ENCODE measurements at places on chromosomes 4 and X. TPM values are rescaled to one million over a fixed set of nuclear protein-coding genes. Genes with fewer than 3 reads are reported as not detected.
A peak's percentile ranks its signal among the peaks of the same experiment; 100 is the strongest.

DNA sequence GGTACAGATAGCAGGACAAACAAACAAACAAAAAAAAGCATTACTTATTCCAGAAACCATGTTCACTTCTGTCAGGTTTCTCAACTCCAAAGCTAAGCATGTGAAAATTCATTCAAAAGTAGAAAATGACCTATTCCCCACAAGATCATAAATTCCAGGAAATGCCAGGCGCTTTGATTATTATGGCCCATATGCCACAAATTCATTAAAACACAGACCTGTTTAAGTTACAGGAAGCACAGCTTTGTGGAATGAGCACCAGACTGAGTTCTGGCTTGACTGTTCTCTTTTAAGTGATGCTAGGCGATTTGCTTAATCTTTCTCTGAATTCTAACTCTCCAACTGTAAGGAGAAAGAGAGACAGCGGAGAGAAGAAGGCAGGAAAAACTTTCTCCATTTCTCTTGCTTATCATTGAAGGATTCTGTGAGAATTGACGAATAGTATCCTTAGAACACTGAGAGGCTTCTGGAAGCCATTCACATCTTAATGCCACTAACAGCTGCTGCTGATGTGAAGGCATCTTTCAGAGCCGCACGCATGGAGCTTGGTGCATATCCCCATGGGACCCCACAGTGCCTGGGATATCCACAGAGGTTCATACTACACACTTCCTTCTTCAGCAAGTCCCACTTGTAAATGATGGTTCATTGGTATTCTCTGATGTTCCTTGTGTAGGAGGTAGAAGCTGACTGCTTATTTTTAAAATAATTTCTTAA lies 138.0 kb downstream of the ZNF674 start:
- H3K27ac ChIP-seq, result no peak overlapping the region
- no peak for DNase-seq
- no peak overlapping the region for H3K4me3 ChIP-seq
- H3K27me3 ChIP-seq, result no peaks in the 10 kb centered on the region

DNA sequence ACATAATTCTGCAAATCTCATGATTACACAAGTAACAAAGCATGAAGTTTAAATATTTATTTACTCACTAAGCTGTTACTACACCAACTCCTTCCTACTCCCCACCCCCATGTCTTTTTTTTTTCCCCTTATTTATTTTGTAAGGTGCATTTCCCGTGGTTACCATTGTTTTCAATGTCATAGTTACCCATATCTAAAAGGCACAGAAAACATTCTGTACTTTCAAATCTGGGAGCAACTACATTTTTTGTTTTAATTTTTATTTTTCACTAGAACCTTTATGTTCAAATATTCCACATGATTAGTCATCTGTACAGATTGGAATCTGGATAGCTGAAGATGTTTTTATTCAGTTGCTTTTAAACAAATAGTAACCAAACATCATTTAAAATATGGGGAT lies 62.8 kb downstream of the PPP3CA start:
- no peak overlapping the region for H3K27ac ChIP-seq
- H3K4me3 ChIP-seq, result no peak overlapping the region
- H3K36me3 ChIP-seq, result no peaks in the 10 kb centered on the region
- peaks cover 71% of the 10 kb centered on the region for H3K4me1 ChIP-seq

DNA sequence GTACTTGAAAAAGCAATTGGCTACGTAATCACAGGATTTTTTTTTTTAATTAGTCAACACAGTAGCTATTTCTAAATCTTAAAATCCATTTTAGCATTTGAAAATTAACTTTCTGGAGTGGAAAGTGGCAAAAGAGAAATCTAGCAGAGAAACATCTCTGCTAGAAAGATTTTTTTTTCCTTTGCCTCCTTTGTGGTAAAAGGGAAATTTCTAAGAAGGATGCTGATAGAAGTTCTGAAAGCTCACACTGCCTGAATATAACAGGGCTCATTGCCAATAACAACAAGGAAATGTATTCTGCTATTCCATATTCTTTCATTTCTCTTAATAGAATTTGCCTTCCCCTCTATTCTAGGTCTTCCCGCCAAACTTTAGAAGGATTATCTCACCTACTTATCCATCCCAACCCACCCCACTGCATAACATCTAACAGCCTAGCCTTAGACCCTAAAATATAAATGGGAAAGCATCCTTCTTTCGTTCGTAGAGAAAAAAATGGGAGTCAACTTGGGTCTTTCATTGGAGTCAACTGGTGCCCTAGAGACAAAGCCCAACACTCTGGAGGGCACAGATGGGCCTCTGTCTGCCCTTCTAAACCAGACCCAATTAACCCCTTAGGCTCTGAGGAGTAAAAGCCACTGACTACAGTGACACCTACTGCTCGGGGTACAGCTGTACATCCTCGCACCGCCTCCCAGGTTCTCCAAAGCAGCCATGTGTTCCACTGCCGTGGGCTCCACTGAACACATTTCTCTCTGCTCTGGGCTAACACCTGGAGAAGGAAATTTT lies 103.9 kb downstream of the MAML3 start:
- no peaks in the 10 kb centered on the region for H3K27me3 ChIP-seq
- no peak overlapping the region for H3K27ac ChIP-seq

GRCh38 chr4:102817613-102818268 lies 9.6 kb downstream of the UBE2D3 start:
- DNase-seq, result no peak
- no peaks in the 10 kb centered on the region for H3K36me3 ChIP-seq
- peaks cover 100% of the 10 kb centered on the region for H3K4me1 ChIP-seq
- peak overlapping the region; percentile 75 for H3K27ac ChIP-seq
- H3K4me3 ChIP-seq, result no peak overlapping the region
- no peaks in the 10 kb centered on the region for H3K27me3 ChIP-seq

Gene NCAPG
- 0.17 TPM for total RNA-seq

DNA sequence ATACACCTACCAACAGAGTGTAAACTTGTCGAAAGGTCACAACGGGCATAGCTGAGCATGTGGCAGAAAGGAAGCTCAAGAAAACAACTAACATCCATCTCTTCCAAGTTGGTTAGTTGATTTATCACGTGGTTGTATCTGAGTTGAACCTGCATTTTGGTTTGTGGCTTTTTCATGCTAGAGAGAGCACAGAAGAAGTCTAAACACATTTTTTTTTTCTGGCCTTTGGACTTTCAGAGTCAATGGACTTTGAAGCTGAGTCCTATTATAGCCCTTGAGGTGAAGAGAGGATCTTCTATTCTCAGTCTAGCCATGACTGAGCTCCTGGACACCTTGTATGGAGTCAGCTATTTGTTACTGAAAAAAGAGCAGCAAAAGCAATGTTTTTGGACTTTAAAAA lies 150.6 kb upstream of the TRPC5 start:
- H3K36me3 ChIP-seq, result no peaks in the 10 kb centered on the region
- H3K4me3 ChIP-seq, result no peak overlapping the region
- no peak overlapping the region for H3K27ac ChIP-seq
- no peak for DNase-seq

DNA sequence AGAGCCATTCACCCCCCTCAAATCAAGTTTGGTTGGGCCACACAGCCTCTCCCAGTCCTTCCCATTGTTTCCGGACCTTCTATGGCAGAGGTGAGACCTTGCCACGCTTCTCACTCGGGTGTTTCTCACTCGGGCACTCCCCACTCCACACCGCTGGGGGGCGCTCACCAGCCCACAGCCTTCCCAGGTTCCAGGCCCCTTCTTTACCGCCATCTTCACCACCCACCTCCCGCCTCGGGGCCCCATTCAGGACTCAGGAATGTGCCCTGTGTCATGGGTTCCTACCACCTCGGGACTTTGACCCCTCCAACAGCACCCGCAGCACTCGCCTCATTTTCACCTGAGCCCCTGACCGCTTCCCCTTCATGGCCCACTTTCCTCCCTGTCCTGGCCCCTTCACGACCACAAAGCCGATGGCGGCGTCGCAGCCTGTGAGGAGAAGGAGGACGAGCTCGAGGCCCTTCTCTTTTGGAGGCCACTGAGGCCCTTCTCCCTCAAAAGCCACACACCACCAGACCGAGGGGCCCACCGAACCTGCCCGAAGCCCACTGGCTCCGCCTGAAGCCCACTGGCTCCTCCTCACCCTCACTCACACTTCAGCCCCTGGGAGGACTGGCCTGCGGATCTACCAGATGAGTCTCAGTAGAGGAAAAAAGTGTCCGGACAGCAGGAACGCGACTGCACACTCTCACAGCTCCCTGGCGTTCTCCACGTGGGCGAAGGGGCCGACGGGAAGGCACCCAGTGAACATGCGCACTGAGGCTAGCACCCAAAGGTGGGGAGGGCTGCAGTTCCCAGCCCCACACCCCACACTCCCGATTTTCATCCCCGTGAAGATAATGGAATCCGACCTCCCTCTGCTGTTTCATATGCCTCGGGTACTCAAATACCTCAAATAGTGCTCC lies at the start of gene PAGE1:
Gene PAGE1, minus strand, starts transcription at position 709 of the 905 bp plus-strand sequence. CDS start 1,214 bp downstream, outside the sequence.
- H3K27ac ChIP-seq, result no peak within 1 kb of the TSS
- no peaks in the 10 kb centered on the region for H3K4me1 ChIP-seq
- DNase-seq, result no peak
- no peaks in the 10 kb centered on the region for H3K36me3 ChIP-seq
- H3K27me3 ChIP-seq, result peaks cover 11% of the 10 kb centered on the region
- H3K4me3 ChIP-seq, result no peak within 1 kb of the TSS

- H3K27me3 ChIP-seq, result no peaks in the 10 kb centered on the region
- H3K4me1 ChIP-seq, result no peaks in the 10 kb centered on the region
- no peak for DNase-seq
- H3K36me3 ChIP-seq, result no peaks in the 10 kb centered on the region
Observed at GRCh38 chrX:135737366-135738071, 24.1 kb downstream of the CT45A1 start.

Gene MUC7
- total RNA-seq, result not detected

DNA sequence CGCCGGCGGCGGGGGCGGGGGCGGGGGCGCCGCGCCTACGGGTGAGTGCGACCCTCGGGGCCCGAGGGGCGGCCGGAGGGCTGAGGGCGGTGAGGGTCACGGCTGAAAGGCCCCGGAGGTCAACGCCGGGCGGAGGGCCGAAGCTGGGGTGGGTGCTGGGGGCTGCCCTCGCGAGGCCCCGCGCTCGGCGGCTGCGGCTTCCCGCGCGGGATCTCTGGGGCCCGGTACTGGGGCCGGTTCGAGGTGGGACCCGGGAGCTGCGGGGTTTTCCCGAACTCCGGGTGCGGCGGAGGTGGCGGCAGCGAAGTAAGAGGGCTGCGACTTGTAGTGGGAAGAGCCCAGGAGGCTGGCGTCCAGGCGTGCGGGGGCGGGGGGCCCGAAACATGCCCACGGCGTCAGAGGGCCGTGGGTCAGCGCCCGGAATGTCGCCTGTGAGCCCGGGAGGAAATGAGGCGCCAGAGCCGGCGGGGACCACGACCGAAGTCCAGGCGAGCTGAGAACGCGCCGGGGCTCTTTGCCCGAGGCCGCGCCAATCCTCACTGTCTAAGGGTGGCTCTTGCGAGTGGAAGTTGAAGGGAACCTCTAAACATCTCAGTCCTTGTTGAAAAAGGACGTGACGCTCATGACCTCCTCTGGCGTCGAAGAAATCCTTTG lies 407 bp downstream of the IL13RA1 start:
- no peaks in the 10 kb centered on the region for H3K27me3 ChIP-seq
- peak; percentile 61 for DNase-seq
- H3K4me3 ChIP-seq, result peak overlapping the region; percentile 24
- H3K36me3 ChIP-seq, result no peaks in the 10 kb centered on the region
- H3K27ac ChIP-seq, result peak overlapping the region; percentile 93
- H3K4me1 ChIP-seq, result no peaks in the 10 kb centered on the region

Gene FAM47A
- total RNA-seq, result not detected

DNA sequence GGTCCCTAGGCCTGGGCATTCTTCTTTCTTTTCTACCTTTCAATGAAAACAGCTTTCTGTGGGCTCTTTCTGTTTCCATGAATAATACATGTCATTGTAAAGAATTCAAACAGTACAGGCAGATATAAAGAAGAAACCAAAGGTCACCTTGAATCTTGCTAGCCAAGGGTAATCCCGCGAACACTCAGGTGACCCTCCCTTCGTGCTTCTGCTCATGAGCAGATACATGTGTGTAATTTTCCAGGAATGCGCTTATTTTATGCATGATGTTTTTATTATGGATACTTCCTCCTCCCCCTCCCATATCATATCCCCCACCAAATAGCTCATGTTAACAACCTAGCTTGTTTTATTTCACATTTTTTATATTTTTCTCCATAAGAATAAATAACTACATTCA lies 9.6 kb upstream of the JAKMIP1 start:
- no peaks in the 10 kb centered on the region for H3K27me3 ChIP-seq
- no peak for DNase-seq
- H3K36me3 ChIP-seq, result no peaks in the 10 kb centered on the region
- H3K27ac ChIP-seq, result no peak overlapping the region

Gene CLDN22
- not detected for total RNA-seq

DNA sequence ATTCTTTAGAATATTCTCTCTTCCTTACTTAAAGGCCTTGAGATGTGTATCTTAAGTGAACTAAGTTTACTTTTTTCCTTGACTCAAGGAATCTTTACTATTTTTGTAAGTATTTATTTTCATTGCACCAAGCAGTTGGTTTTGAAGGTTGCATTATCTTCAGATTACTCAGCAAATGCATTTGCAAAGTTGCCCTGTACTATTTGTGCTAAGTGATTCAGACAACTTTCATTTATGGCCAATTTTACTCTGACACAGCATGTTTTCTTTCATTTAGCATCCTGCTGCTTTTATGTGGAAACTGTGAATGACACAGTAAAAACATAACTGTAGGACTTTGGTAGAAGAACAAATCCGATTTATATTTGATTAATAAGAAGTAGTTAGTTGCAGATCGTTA lies 191.0 kb downstream of the CCSER1 start:
- no peaks in the 10 kb centered on the region for H3K4me1 ChIP-seq
- H3K27me3 ChIP-seq, result no peaks in the 10 kb centered on the region
- no peaks in the 10 kb centered on the region for H3K36me3 ChIP-seq
- no peak overlapping the region for H3K4me3 ChIP-seq
- DNase-seq, result no peak
- peak overlapping the region; percentile 61 for H3K27ac ChIP-seq

Data from adrenal gland (tissue), 19 donors.